ENCODE measurements at places on chromosomes 7 and 10.

DNA sequence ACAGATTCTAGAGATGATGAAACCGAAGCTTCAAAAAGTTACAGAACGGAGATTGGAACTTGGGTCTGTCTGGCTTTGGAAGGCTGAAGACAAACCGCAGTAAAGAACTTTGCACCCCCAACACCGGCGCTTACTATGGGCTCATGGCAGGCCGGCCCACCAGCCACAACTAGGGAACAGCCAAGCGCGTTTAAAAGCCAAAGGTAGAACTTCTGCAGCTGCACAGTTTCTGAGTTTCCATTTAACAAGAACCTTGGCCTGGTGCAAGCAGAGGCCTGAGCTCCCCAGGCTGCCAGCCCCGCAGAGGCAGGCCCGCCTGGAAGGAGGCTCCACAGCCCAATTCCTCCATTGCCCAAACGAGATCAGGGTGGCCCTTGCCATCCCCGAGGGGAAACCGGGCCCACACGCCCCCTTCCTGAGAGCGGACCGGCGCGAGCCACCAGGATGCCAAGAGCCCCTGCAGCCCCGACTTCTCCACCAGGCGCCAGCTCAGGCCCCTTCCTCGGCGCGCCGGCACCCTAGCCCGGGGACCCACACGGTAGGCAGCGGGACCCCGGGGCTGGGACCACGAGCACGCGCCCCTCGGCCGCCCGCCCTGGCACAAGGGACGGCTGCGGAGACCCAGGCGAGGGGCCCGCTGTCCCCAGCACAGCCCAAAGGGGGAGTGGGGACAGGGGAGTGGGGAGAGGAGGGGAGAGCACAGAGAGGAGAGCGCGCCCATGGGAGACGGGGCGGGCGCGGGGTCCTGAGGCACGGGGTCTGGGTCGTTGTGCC, 566 bp downstream of the MAD1L1 start:
- no peak for DNase-seq

DNA sequence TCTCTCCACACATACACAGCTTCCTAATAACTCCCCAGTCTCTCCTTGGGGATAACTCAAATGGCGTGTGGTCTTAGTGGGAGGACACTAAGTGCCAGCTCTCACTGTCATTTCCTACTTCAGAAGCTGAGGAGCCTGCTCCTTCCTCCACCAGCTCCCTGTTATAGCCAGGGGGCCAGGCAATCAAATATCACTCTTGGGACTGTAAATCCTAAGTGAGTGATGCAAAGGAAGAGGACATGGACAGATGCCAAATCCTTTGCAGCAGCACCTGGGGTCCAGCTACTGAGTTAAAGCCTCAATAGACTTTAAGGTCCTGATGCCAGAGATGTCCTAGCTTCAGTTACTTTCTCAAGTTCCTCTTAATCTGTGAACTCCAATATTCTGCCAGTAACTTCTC, 34.1 kb downstream of the SEM1 start:
- DNase-seq = no peak

GRCh38 chr7:39383136-39383535, 183.1 kb upstream of the YAE1 start:
- peak; percentile 5 for DNase-seq

DNA sequence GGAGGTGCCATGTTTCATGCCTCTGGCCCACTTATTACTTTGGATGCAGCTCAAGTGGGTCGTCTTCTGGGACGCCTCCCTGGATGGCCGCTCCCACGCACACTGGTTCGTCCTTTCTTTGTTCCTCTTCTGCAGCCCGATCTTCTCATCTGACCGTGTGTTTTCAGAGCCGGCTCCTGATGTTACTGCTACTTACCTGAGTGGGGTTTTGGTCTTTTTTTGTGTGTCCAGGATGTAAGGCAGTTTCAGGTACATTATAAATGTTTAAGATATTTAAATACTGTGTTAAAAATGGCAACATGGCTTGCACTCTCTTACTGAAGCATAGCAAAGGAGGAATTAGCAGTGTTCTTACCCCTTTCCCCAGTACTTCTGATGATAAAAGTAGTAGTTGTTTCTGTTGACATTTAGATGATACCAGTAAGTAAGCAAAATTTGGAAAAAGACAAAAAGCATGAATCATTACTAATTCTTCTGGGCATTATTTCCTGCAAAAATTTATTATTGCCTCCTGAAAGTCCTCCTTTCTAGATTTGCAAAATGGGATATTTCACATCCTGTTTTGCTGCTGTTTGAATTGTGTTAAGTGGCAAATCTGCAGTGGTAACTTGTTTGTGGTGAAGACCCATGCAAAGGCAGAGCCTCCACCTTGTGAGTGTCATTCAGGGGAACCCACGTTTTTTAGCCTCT, 59.4 kb downstream of the SHH start:
- DNase-seq = no peak

- peak; percentile 44 for DNase-seq
Observed at GRCh38 chr10:5892007-5892406, 2.0 kb downstream of the FBH1 start.
